Stimulated activated memory B cell treated with anti-CD40 and anti-IgM and Interleukin-4, amounts not matched to agents 10 μg/mL and 1 μg/mL and 100 μg/mL, for 72 hours (primary cell): ENCODE measurements at places on chromosomes 4 and X.

GRCh38 chr4:136741468-136741867 lies 790.8 kb downstream of the PCDH18 start:
- no peak for ATAC-seq

GRCh38 chr4:122806981-122807679 lies 19.5 kb upstream of the FGF2 start:
- no peak for ATAC-seq

GRCh38 chrX:118714521-118714920 lies 12.9 kb upstream of the IL13RA1 start:
- no peak for ATAC-seq

GRCh38 chrX:41110801-41111625 lies 25.8 kb downstream of the USP9X start:
- ATAC-seq, result no peak

GRCh38 chr4:22179124-22179874 lies 230.7 kb upstream of the KCNIP4 start:
- ATAC-seq, result no peak

- ATAC-seq, result no peak
Observed at GRCh38 chr4:52001616-52002015, 18.5 kb downstream of the LRRC66 start.

DNA sequence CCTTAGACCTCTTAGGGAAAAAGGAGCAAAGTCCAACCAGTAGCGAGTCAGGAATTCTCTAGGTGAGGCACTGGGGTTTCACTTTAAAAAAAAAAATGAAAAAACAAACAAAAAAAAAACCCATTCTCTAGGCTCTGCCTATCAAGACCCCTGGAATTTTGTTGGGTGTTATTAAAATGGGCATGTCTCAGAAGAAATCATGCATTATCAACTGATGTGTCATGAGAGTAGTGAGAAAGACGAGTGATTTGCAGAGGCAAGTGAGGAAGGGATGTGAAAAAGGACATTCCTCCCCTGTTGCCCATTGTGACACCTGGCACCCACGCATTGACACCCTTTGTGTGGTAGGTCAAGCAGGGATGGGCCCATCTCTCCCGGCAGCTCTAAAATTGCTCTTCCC lies 78.9 kb downstream of the AASDH start:
- ATAC-seq, result no peak

DNA sequence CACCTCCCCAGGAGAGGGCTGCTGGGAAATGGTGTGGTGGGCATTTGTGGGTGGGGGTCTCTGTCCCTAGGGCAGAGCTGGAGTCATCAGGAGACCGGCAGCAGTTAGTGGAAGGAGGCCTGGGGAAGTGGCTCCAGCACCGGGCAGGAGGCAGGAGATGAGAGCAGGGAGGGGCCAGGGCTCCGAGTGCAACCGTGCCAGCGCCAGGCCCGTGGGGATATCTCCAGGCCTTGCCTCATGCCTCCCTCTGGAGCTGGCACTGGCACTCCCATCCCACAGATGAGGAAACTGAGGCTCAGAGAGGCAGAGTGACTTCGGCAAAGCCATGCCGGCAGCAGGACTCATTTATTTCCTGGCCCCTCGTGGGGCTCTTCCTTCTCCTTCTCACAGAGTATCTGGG lies 83.5 kb downstream of the HMX1 start:
- no peak for ATAC-seq

- ATAC-seq, result no peak
Observed at GRCh38 chr4:139184129-139184528, 7.1 kb upstream of the ELF2 start.

DNA sequence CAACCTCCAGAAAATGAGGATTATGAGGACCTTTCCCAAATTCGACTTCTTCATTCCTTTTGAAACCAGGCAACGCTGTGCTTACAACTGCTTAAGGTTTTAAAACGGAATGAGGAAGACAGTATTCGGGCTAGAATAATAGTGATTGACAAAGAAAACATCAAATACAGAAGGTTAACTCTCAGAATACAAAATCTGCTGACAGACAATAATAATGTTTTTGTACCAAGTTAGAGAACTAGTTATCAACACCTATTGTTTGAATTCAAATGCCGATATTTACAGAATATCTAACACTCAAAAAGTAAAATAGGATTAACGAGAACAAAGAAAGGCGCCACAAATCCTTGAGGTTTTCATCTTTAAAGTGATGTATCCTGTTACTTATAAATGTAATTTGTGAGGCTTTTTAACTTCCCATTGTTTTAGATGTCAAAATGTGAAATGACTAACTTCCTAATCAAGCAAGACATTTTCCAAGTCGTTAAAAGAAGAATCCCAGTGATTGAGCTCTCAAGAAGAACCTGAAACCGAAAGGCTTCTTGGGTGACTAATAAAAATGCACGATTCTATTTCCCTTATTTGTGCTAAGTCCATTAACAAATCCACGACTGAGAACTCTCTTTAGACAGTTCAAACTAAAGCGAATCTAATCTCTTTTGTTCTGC lies 118.3 kb downstream of the SORBS2 start:
- ATAC-seq, result no peak

DNA sequence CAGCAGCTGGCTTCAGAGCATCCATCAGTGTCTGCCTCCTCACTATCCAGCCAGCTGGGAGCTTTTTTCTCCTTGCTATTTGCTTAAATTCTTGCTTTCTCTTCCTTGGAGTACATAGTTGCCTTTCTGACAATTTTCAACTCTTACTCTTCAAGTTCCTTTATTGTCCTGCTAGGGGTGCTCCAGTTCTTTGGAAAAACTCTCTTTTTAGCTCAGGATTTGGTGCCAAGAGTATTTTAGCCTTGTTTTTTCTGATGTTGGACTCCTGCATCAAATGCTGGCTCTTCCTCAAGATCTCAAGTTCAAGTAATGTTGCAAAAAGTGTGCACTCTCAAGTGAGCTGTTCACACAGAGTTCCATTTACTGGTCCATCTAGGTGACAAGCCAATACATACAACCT lies 126.4 kb downstream of the KDR start:
- ATAC-seq, result no peak
